ENCODE measurements at places on chromosomes 6 and 20.

DNA sequence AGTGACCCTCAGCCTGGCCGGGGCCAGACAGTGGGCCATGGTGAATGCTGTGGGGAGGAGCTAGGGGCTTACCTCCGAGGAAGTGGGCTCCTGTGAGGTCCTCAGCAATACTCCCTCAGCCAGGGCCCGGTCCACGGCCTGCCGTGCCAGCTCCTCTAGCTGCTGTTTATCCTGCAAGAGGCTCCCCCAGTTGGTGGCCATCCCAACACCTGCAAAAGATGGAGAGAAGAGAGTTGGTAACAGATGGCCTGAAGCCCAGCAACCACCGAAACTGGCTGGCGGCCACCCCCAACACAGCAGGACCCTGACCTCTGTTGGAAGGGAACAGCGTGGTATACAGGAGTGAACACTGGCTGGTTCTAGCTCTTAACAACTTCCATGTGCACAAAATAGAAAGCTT, 4.0 kb downstream of the GSS start:
- DNase-seq = no peak

GRCh38 chr6:31844507-31844906, 17.0 kb downstream of the HSPA1B start:
- no peak for DNase-seq

DNA sequence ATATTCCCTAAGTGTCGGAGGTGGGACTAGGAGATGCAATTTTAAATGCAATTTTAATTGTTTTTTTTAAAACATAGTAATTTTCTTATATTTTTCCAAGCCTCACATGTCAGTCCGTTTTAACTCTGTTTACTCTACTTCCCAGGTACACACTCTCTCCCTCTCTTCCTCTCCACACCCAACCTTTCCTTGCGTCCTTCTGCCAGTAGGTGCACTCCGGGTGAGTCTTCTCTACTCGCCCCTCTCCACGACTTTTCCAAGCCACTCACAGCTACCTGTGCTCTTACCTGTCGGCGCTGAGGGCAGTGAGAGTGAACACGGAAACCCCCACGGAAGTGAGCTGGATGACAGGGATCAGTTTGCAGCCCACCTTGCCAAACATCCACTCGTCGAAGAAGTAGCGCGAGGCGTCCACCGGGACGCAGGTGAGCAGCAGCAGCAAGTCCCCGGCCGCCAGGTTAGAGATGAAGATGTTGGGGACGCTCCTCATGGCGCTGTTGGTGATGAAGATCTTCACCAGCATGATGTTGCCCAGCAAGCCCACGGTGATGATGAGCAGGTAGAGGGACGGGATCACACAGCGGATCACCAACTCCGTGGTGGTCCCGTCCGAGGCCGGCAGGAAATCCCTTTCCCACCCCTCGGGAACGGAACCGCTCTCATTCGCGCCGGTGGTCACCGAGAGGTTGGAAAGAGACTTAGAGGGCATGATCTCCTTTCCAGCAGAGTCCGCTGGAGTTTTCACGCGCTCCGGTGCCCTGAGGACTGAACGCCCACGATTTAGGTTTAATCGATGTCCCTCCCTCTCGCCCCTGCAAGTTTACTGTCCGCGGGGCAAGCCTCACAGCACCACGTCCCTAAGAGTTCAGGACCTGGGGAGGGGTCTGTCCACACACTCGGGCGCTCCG, 44.5 kb upstream of the GJE1 start:
- DNase-seq = no peak

DNA sequence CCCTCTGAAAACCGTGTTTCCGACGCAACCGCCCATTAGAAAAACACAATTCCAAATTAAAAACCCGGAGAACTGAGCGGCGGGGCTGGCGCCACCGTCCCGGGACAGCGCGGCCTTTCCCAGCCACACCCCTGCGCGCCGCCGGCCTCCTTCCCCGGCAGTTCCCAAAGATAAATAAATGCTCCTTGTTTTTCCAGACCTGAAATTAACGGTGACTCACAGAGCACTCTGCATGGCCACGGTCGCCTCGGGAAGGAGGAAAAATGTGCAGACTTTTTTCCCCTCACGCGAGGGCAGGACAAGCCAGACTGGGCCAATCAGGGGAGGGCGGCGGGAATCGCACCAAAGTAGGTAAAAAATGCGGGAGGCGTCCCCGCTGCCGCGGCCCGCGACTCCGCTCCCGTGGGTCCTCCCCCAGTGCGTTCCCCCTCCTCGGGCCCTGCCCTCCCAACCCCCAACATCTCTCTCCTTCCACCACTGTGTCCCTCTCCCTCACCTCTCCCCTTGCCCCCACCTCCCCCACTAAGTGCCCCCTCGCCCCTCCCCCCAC, 828 bp upstream of the DSTN start:
- no peak for DNase-seq

- no peak for DNase-seq
Observed at GRCh38 chr6:110949679-110950285, 8.7 kb upstream of the GTF3C6 start.

- no peak for DNase-seq
Observed at GRCh38 chr20:12203399-12203798, 285.7 kb downstream of the BTBD3 start.

DNA sequence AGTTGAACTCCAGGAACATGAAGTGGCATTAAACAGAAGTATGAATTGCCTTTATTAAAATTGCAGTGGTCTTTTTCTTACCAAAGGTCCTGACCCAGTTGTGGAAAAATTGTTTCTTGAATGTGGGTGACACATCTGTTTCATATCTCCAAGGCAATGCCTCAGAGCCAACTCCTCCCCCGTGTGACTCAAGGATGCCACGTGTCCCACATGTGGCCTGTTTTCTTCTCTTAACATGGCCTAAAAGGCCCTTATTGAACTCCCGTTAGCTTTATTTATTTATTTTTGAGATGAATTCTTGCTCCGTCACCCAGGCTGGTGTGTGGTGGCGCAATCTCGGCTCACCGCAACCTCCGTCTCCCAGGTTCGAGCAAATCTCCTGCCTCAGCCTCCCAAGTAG, 128.4 kb upstream of the ESR1 start:
- DNase-seq = no peak
